ENCODE measurements at places on chromosomes 16 and 17.

GRCh38 chr17:50806141-50806643, 29.2 kb upstream of the WFIKKN2 start:
- no peak for DNase-seq

GRCh38 chr17:73174126-73174525, 9.3 kb downstream of the SSTR2 start:
- DNase-seq: no peak

DNA sequence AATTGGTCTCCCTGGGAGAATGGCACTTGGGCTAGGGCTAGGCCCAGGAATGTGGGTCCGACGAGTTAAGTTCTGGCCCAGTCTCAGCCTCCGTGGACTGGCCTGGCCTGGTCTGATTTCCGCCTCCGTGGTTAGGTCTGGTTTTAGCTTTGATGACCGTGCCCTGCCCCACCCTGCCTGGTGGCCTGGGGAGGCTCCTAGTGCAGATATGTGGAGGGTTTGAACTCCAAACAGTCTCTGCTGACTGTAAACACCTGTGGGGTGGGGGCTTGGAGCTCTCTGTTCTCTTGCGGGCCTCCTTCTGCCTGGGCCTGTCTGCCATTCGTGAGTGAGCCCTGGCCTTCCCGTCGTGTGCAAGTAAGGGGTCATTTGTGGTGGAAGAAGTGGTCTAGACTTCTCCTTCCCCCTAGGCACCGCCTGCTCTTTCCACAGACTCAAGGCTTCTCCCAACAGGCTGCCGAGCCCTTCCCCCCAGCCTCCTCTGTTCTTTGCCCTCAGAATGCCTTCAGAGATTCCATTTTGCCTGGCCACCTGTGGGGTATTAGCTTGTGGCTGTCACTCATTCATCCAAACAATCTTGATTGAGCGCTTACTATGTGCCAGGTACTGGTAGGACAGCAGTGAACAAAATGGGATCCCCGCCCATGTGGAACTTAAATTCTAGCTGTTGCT, 1.6 kb downstream of the ATP6V0C start:
- no peak for DNase-seq

- DNase-seq: no peak
Measured at GRCh38 chr16:68447653-68448359, 502 bp downstream of the SMPD3 start.

- DNase-seq: no peak
Measured at GRCh38 chr17:19301274-19301951, 61.1 kb downstream of the B9D1 start.

- DNase-seq: no peak
Measured at GRCh38 chr16:9900576-9900975, 281.7 kb downstream of the GRIN2A start.

DNA sequence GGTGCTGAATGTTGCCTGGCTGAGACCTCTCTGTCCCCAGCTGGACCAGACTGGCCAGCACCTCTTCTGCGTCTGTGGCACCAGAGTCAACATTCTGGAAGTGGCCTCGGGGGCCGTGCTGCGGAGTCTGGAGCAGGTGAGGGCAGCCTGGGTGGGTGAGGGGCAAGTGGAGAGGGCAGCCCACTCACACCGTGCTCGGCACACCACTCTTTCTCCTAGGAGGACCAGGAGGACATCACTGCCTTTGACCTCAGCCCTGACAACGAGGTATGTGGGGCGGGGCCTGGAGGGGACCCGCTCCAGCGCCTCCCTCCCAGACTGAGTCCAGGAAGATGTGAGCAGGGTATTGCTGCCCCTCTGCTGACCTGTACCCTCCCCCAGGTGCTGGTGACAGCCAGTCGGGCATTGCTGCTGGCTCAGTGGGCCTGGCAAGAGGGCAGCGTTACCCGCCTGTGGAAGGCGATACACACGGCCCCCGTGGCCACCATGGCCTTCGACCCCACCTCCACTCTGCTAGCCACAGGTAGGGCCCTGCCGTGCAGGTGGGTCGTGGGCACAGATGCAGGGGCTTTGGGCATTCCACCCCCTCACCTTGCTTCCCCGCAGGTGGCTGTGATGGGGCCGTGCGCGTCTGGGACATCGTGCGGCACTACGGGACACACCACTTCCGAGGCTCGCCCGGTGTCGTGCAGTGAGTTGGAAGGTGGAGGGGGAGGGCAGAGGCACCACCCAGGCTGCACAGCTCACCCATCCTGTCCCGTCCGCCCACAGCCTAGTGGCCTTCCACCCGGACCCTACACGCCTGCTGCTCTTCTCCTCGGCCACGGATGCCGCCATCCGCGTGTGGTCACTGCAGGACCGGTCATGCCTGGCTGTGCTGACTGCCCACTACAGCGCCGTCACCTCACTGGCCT, 2.6 kb downstream of the TBL3 start:
- DNase-seq: no peak

DNA sequence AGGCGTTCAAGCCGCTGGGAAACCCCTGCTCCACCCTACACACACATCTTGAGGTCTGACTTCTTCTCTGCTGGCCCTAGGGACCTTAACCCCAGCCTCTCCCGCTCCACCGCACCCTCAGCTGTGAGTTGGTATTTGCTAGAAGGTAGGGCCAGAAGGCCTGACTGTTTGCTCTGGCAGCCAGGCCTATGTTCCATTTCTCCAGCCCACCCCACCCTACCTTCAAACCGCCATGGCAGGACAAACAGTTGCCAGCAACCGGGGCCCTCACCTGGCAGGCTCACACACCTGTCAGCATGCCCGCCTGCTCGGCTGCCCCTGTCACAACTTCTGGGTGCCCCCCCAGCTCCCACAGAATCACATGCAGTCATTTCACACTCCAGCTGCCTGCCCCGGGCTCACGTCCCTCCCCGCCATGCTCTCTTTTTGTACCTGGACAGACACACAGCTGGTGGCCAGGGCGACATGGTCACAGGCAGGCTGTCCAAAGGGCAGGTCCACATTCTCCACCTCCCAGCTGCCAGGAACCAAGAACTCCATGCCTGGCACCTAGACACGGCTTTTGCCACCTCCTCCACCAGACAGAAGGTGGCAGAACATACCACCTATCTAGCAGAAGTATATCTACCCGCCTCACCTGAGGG, 2.6 kb upstream of the ATP2A3 start:
- no peak for DNase-seq

DNA sequence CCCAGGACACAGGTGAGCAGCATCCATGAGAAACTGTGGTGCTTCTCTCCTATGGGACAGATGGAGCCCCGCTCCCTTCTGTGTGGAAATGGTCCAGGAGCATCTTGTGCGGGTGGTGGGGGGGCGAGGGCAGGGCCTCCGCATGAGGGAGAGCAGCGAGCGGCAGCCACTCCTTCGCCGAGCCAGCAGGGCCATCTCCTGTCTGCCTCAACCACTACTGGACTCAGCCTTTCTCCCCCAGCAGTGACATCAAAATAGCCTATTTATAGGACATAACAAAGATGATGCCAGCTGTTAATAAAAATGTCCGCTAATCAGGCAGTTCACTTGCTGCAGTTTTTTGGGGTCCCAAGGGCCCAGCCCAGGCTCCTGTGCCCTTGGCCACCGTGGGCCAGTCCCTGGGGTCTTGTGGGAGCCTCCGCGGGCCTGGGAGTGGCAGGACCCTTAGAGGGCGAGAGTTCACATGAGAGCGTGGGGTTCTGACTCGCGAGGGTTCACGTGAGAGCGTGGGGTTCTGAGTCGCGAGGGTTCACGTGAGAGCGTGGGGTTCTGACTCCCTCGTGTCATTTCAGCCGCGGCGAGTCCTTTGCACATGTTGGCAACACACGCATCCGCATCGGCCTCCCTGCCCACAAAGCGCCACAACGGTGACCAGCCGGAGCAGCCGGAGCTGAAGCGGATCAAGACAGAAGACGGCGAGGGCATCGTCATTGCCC, 47.4 kb downstream of the WDR45B start:
- no peak for DNase-seq

GRCh38 chr17:2108170-2108569, 53.3 kb downstream of the HIC1 start:
- no peak for DNase-seq

DNA sequence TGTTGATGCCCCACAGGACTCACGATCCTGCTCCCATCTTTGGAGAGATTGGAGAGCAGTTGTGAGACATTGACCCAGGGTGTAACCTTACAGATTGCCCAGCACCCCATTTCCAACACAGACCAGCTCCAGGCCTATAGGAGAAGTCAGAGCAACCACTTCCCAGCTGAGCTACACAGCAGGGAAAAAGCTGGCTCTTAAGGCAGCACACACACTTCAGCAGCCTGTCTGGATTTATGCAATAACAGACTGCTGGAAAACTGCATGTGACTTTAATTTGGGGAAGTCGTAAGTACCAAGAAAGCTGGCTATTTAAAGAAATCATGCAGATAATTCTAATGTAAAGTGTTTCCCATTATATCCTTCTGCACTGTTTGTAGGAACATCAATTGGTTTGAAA, 30.8 kb downstream of the NOG start:
- no peak for DNase-seq

GRCh38 chr16:71479420-71479819, 9.7 kb downstream of the ZNF19 start:
- DNase-seq: no peak

DNA sequence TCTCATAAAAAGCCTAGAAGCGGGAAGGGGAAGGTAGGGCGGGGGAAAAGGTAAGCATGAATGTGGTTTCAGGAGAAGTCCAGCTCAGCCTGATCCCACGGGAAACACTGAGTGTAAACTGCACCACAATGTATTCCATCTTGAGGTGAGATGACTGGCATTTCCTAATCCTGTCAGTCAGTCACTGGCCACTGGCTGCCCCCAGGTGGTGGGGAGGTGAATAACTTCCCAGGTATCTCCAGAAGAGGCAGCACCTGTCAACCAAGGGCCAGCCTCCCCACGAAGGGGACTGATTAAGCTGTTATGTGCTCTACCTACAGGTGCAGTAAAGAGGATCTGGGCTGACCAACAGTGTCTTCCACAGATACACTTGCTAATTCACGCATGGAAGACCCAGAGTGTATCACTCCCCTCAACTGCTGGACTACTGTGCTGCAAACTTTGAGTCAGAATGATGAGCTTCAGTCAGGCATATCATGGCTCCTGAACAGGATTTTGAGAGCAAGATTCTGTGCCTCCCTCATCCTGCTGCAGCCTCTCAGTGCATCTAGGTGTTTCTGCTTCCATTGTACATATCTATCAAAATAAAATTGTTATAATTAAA, 108.5 kb upstream of the CCL2 start:
- DNase-seq: peak; percentile 45

DNA sequence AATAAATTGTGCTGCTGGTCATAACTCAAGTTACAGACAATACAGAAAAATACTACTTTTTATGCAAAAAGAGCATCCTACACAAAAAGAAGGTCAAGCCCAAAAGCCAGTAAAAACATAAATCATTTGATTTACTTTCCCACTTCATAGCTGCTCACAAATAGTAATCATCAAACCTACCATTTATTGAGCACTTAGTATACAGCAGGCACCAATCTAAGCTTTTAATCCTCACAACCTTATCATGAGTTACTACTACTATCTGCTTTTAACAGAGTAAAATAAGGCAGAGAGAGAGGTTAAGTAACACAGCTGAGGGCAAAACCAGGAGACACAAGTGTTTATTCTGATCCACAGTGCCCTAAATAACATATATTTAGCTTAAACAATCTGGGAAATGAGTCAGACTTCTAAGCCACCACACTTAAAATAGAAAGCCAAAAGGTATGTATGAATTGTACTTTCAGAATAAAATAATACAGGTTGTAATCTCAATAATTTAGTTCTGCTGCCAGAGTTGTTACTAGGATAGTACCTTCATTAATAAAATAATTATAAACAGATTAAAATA, 1.7 kb upstream of the AARS1 start:
- no peak for DNase-seq

- DNase-seq: no peak
Measured at GRCh38 chr17:7213895-7214299, 5.7 kb downstream of the DLG4 start.

GRCh38 chr17:22266231-22266630, 573.9 kb downstream of the KCNJ18 start:
- DNase-seq: no peak

Data from activated CD4-positive, CD25-positive, alpha-beta regulatory T cell treated with anti-CD3 and anti-CD28 coated beads, Interleukin-2, amount 50 U/mL, for 72 hours (primary cell).